ENCODE measurements at places on chromosomes 5 and 9.

DNA sequence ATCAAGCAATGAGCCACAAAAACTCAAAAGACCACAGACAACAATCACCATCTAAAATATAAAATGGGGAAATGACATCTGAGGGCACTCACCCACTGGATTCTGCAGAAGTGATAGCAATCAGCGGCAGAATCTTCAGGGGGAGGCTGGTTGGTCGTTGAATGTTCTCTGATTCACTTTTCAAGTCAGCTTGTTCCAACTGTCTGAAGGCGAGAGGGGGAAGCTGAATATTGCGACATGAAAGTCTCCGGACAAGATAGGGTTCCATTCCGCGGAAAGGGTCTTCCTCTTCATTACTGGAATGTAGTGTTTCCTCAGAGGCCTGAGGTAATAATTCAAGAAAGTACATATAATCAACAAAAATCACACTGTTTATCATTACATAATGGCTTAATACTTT, 94.9 kb upstream of the PDE4D start:
- no peak for DNase-seq

DNA sequence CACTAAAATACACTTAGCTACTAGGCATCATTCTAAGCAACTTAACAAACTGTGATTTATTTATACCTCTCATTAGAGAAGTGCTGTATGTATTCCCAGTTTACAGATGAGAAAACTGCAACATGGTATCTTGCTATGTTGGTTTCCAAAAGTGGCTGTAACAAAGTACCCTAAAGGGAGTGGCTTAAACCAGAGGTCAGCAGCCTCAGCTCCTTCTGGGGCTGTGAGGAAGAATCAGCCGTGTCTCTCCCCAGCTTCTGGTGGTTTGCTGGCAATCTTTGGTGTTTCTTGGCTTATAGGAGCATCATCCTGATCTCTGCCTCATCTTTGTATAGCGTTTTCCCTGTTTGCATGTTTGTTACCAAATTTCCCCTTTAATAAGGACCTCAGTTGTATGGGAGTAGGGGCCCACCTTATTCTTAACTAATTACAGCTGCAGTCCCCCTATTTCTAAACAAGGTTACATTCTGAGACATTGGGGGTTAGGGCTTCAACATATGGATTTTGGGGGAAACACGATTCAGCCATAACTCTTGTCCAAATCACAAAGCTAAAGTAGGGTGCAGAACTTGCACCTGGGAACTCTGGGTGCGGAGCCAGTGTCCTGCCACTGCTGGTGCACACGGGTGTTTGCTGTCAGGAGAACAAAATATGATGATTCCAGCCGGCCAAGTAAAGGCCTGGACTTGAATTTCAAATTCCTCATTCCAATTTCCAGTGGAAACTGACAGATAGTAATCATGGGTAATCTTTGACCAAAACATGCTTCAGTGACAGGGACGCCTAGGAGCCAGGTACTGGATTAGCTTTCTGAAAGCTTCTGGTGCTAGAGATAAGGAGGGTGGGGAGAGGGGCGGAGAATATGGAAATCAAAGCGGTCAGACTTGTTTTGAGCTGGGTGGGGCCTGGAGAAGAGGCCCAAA, 43.3 kb downstream of the RAI14 start:
- DNase-seq: no peak

GRCh38 chr9:122125158-122125508, 32.0 kb upstream of the TTLL11 start:
- peak; percentile 80 for DNase-seq

DNA sequence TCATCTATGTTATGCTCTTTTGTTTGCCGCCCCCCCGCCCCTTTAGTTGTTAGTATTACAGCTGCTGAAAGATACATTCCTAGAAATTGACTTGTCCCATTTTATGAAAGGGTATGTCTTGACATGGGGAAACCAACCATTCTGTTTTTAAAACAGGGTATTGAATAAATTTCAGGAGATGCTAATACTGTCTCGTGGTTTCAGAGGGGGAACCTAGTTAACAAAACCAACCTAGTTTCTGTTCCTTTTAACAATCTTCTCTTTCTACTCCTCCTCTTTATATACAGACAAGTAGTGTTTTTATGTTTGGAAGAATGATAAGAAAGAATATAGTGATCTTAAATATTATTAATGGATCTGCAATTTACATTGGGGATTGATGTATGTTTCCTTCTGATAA, 3.5 kb downstream of the PIP5K1B start:
- DNase-seq: no peak

- no peak for DNase-seq
These were observed 129.7 kb downstream of the ARL15 start for GRCh38 chr5:54180630-54181031.

DNA sequence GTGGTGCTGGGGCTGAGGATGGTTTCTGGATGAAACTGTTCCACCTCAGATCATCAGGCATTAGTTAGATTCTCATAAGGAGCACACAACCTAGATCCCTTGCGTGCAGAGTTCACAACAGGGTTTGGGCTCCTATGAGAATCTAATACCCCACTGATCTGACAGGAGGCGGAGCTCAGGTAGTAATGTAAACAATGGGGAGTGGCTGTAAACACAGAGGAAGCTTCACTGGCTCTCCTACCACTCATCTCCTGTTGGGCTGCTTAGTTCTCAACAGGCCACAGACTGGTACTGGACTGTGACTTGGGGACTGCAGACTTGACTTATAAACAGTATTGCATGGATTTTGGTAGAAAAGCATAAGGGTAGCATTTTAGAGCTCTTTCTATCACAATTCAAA, 870.7 kb upstream of the CDH10 start:
- no peak for DNase-seq

DNA sequence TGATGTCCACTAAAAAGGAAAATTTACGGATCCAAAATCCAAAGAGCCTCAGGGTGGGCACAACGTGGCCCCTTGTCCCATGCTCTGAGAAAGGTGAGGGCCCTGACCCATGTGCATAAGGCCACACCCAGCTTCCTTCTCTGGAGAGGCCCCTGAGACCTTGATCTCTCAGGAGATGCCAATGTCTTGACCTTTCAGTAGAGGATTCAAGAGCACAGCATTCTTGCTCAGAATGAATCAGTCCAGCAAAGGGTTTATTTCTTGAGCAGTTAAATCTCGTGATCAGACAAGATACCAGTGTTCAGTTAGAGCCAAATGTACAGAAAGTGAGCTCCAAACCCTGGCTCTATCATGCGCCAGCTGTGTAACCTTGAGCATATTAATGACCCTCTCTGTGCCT, 115.9 kb upstream of the DAPK1 start:
- DNase-seq: no peak

- DNase-seq: no peak
These were observed 30.5 kb downstream of the ZNF366 start for GRCh38 chr5:72476721-72477120.
